SK-MEL-5 (cell line): ENCODE measurements at places on chromosomes 5 and 9. TPM values are rescaled to one million over a fixed set of nuclear protein-coding genes. Genes with fewer than 3 reads are reported as not detected.

HRCT1 gene
- total RNA-seq, result not detected in 2 replicates

- no peak for DNase-seq
Observed at GRCh38 chr5:99129768-99130501, 201.1 kb upstream of the CHD1 start.

PLGRKT gene
- 38.0 and 40.2 TPM in 2 replicates for total RNA-seq

DNA sequence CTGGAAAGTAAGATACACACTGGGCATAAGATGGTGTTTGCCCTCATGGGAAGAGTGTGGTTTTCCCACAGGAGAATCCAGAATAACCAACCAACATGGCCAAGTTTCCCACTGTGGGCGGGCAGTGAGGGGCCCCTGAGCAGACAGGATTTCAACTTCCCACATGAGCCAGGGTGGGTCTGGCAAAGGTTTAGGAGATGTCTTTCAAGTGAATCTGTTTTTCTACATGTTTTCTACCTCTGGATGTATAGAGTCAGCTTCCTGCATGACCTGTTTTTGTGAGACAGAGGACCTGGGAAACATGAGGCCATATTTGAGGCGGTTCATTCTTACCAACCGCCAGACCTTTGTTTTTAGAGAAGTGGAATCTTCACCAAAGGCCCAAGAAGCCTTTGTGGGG is 100.5 kb downstream of the TLE4 start:
- no peak for DNase-seq

DNA sequence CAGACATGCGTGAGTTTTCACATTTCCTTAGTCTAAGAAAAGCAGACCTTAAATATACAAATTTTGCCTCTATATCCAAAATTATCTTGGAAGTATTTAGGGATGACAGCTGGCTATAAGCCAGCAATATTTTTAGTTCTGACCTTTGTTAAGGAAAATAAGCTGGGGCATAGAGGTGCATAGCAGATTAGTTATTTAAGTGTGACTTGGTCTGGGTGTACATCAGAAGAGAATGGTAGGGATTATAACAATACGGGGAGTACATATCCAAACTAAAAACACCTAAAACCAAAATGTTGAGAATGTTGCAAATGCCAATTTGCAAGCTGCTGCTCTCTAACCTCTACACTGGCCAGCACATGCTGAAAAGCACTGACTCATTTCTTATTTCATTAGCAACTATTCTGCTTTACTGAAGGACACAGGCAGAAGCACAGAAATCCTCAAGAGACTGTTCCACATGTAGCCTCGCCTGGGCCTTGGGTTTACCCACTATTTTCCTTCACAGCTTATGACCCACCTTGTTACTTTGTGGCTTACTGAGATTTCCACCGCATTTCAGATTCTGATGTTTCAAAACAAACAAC is 22.3 kb downstream of the LEAP2 start:
- no peak for DNase-seq
